Activated CD4-positive, alpha-beta T cell treated with anti-CD3 and anti-CD28 coated beads, Interleukin-2, amount 50 U/mL, for 48 hours (primary cell): ENCODE measurements at places on chromosomes 12 and 14.
A peak's percentile ranks its signal among the peaks of the same experiment; 100 is the strongest.

- DNase-seq = peak; percentile 37
These were observed 7.6 kb downstream of the VPS37B start for GRCh38 chr12:122888232-122888752.

GRCh38 chr12:120847392-120847791 is 56.8 kb downstream of the SPPL3 start:
- DNase-seq = no peak

- DNase-seq = no peak
These were observed 2.3 kb downstream of the ADGRD1 start for GRCh38 chr12:130956009-130956408.

- DNase-seq = no peak
These were observed 494.3 kb upstream of the USP15 start for GRCh38 chr12:61765926-61766325.

- no peak for DNase-seq
These were observed 405.7 kb downstream of the DIO2 start for GRCh38 chr14:79805636-79806035.

DNA sequence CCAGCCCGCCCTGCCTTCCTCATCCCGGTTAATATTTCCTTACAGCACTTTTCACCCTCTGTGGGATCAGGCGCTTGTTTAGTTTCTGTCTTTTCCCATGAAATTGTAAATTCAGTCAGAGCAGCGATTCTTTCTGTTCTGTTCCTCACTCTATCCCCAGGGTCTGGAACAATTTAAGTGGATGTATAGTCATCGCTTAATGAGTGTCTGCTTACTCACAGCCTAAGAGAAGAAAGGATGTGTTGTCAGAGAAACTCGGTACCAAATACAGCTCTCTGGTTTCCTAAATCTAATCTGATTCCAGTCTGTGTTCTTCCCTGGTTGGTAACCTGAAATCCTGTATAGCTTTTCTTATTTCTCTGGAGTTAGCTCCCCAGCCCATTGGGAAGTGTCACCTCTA is 44.9 kb downstream of the FOS start:
- no peak for DNase-seq

DNA sequence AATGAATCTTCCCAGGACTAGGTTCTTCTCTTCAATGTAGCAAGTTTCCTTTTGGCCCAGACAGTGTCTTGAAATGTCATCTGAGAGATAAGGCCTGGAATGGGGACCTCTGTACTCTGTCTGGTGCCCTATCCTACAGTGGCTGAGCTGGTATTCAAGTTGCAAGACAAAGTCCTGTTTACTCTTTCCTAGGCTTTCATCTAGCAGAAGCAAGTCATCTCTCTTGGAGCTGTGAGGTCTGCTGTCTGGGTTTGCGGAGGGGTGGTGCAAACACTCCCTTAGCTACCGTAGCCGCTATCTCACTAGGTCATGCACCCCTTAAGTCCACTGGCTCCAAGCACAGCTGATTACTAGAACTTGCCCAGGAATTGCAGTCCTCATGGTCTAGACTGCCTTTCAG is 149.7 kb upstream of the SLC16A7 start:
- no peak for DNase-seq

GRCh38 chr12:1606021-1606622 is 11.7 kb upstream of the FBXL14 start:
- DNase-seq = peak; percentile 86

DNA sequence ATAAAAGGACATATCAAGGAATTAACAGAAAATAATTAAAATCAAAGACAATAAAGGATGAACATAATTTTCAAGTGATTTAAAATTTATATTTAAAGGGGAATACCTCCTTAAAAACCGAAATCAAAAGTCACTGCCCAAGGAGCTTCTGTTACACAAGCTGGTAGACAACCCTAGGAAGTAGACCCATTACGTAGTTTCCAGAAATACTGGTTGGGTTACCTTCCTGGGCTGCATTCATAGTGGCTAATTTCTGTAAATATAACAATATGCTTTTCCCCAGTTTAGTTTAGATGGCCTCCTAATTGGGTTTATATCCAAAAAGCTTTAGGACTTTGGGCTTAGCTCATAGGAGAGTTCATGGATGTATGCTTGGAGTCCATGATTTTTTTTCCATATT is 2.1 kb upstream of the EDDM3A start:
- DNase-seq = no peak

GRCh38 chr14:30034152-30034551 is 106.5 kb upstream of the PRKD1 start:
- DNase-seq = no peak

- DNase-seq = no peak
These were observed 331.1 kb downstream of the GLT1D1 start for GRCh38 chr12:129184127-129184928.

DNA sequence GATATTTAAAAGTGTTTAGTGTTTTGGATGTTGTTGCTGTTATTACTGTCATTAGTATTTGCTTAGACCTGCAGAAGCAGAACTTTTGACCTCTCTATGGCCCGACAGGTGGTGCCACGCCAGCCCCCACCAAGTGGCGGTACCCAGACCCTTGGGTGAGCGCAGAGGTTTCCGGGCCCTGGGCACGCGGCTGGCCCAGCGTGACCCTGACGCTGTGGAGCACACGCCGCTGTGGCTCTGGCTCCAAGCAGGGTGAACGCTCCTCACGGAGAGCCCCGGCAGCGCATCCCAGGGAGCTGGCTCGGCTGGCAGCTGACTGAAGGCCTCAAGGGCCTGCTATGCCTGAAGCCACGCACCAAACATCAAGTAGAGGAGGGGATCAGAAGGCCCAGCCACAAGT is 22.6 kb downstream of the SLC25A47 start:
- DNase-seq = no peak

- DNase-seq = no peak
These were observed 38.0 kb downstream of the DICER1 start for GRCh38 chr14:95119336-95119735.

DNA sequence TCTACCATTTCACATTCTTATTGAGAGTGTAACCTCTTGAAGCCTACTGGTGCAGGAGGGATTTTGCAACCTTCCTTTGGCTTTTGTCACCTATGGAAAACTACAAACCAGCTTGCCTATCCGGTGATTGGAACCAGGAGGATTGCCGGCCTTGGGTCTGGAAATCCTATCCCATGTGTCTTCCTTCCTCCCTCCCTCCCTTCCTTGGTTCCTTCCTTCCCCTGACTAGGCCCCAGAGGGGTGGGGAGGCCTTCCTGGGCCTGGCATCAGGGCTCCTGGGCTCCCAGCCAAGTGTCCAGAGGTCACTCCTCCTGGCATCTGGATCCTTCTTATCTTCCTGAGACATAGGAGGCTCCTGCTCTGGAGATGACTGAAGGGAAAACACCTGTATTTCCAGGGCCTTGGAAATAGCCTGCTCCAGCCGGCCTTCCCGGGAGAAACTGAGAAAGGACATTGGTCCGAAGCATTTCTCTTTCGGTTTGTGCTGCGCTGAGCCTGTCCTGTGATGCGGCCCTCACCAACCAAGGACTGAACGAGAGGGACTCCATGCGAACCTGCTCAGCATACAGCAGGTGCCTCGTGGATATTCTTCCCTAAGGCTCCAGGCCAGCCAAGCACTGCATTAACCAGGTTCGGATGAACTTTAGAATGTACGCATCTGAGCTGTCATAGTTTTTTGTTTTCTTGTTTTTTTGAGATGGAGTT is 43.4 kb downstream of the PSMA6 start:
- DNase-seq = no peak

GRCh38 chr12:69430942-69431590 is 39.1 kb upstream of the FRS2 start:
- DNase-seq = no peak

GRCh38 chr14:82094829-82095345 is 561.2 kb upstream of the SEL1L start:
- DNase-seq = no peak

DNA sequence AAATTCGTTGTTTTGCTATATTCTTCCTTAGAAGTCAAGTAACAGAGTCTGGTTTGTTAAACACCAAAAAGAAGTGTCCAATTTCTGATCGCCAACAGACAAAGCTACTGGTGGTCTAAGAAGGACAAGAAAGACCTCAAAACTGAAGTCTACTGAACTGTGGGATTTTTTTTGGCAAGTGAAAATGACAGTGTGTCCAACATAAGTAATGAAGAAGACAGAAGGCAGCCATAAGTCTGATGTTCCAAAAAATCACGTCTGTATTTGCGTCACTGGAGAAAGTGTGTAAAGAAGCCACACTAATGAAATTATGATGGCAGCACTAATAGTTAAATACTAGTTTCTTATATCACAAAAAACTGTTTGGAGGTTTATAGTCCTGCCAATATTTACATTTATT is 32.6 kb downstream of the WASHC3 start:
- DNase-seq = no peak

DNA sequence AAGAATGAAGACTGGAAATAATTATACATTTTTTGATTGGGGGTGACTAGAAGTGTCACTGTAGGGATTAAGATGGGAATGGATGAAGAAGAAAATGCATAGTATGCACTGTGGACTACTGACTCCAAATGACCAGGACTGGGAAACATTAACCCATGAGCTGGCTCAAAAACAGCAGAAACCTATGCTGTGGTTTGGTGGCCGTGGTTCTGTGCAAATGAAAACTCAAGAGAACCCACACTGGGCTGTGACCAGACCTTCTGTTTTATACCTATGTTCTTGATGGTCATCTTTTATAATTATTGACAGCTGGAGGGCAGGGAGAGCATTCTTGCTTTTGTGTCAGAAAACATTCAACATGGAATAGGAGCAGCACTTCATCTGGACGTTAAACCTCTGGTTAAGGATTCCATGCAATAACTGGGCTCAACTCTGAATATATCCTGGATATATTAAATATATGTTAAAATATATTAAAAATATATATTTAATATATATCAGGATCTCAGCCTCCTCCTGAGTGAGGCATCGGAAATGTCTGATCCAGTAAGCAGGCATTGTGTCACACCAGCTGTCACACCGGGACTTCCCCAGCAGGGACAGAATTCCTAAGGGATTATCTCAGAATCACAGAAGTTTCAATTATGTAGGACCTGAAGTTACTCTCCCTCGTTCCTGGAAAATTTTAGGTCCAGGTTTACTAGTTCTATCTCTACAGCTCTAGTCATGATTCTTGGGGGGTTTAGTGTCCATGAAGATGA is 48.5 kb downstream of the BBS10 start:
- no peak for DNase-seq

DNA sequence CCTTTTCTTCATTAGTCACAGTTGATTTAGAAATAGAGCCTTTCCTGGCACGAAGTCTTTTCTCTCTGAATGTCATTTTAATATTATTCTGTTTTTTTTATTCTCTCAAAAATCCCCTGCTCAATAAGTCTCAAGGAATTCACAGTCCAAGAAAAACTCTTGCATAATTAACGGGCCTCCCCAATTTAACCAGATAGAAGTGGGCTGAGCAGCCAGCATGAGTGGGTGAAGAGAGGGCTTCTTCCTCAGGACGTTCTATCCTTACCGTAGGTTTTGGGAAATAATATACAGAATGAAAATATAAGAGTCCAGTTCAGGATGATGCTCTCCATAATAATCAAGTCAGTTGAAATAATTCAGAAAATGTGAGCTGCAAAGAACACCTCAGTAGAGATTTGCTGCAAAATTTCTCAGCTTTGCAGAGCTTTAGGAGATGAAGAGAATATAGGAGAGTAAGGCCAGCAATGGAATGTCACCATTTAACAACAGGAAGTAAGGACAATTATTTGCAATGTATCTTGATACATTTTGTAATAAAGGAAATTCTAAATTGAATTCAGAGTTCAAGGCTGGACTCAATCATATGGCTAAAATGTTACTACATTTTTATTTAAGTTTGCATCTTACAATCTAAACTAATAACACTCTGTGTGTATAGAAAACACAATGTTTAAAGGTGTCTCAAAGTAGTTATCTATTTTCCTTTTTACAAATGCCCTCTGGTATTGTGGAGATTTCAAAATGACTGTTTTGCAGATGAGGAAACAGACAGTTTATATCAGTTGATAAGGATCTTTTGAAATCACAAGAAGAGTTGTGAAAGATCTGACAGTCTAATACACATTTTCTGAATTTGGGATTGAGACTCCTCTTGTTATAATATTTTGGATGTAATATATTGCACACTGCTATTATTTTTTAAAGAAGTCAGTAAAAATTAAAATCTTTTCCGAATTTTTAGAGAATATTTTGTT is 1724.1 kb upstream of the SEL1L start:
- DNase-seq = no peak

DNA sequence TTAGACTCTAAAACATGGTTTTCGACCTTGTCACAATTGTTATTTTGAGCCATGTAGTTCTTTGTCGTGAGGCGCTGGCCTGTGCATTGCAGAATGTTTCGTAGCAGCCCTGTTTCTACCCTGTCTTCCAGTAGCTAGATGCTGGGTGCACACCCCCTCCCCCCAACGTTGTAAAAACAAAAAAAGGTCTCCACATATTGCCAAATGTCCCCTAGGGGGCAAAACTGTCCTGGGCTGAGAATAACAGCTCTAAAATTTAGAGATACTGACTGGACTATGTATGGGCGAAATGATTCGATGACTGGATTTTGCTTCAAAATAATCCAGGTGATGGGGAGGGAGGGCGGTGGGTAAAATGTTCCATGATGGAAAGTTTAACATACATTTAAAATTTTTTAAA is 126.1 kb upstream of the FUT8 start:
- no peak for DNase-seq

DNA sequence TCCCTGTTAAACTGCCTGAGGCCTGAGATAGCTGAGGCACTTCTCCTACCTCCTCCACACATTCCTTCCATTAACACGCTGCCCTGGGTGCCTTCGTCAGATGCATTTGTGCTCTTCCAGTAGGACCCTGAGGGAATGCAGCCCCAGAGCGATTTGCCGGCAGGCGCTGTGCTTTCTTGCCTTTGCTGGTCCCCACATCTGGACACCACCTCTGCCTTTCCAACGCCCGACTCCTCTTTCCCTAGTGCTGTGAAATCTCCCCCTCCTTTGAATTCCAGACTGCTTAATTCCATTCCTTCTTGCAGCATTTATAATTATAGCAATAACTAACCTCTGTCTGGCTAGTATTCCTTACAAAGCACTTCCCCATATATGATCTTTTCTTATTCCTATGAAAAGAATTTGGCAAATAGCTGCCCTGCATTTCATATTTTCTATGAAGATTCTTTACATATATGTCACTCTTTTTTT is 88.4 kb downstream of the C12orf75 start:
- no peak for DNase-seq

DNA sequence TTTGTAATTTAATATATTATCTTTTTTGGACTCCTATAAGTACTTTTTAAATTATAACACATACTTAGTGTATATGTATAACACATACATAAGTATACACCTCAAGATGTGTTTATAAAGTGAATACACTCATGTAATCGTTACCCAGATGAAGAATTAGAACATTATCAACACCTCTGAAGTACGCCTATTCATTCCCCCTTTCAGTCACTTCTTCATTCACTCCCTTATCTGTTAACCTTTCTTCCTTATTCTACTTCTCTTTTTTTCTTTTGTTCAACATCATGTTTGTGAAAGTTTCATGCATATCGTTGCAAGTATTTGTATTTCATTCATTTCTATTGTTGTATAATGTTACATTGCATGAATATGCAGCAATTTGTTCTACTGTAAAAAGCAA is 98.5 kb downstream of the ARID2 start:
- DNase-seq = no peak

DNA sequence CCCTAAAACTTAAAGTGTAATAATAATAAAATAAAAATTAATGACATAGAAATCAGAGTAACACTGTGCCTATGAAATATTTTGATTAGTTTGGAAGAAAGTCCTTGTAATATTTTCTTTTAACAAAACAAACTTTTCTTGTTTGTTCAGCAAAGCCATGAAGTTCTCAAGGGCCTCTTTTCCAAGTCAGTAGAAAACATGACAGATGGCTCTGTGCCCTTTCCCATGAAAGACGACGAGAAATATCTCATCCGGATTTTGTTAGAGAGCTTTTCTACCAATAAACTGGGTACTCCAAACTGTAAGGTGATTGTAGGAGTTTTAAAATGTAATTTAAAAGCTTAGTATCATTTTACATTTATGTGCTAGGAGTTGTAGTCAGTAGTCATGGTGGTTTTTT is 54.5 kb upstream of the ASPG start:
- DNase-seq = no peak
